ENCODE measurements at places on chromosomes 16 and 17.

DNA sequence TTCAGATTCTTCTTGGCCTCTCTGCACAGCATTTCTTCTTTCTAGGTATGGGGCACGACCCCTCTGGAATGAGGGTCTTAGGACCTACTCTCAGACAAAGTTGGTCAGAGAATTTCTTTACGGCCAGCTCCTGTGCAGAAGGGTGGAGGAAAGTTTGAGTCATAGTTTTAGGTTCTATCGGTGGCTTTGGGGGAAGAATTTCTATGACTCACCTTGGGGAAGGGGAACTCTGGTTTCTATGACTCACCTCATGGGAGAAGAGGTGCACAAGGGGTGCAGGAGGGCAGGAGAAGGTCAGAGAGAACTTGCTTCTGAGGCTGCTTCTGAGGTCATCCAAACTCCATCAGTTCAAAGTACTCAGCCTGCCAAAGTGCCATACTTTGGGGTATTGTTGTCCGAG, 2.5 kb upstream of the ABCC12 start:
- peak; percentile 88 for DNase-seq

GRCh38 chr17:43994272-43995149, 9.9 kb upstream of the NAGS start:
- peak; percentile 48 for DNase-seq

DNA sequence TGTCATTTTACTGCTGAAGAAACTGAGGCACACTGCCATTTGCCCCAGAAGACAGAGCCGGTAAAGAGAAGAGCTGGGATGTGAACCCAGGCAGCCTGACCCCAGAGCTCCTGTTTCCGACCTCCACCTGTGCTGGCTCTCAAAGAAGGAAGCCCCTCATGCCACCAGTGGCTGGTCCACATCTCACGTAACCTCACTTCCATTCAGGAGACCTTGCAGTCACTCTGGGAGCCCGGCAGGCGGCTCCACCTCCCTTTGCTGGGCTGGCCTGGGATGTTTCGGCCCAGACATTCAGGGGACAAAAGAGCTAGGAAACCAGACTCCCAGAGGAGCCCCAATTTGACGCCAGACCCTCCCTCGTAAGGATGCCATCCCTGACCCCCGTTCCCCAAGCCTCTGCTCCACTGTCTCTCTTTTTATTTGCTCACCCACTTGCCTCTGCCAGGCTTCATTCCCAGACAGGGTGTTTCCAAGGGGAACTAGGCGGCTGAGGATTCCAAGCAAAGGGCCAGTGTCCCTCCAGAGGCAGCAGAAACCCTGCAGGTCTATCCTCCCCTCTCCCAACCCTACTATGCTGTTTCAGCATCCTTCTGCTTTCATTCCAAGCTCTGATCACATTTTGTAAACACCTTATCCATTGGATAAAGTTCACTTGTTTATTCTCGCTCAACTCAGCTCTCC, 2.8 kb downstream of the TAF1C start:
- no peak for DNase-seq

GRCh38 chr16:68013440-68013839, 2.3 kb downstream of the DPEP2NB start:
- no peak for DNase-seq

GRCh38 chr17:61415374-61416210, 15.9 kb downstream of the TBX2 start:
- no peak for DNase-seq

- no peak for DNase-seq
These were observed 17.2 kb downstream of the RARA start for GRCh38 chr17:40326014-40326831.

DNA sequence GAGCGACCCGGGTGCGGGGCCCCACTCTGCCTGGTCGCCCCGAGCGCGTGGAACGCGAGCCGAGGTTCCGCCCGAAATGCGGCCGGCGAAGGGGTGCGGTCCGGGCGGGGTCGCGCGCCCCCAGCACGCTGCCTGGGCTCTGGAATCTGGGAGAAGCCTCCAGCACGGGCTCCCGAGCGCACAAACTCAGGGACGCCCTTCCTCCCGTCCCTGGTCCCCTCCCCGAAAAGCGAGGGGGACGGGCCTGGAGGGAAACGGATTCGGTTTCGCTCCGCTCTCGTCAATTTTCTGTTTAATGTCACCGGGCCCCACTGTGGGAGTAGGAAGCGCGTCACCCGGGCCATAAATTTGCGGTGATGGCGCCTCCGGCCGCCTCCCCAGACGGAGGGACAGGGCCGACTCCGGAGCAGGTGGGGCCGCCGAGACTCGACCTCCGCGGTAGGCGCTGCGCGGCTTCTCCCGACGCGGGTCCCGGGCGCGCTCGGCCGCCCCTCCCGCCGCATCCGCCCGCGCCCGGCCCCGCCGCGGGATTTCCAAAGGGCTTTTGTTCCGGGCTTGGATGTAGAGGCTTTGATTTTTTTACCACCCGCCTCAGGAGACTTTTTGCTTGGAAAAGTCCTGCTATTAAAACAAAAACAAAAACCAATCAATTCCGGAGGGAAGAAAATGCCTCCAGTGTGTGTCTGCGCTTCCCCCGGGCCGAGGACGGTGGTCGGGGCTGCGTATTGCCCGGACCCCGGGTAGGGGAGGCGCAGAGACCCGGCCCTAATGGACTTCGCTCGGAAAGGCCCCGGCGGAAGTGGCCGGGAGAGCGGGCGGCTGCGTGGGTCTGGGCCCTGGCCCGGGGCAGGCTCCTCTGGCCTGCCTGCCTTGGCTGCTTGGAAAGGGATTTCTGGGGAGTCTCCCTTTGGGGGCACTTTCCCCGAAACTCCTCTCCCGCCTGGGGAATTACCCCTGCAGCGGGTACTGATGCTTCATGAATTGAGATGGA, 7.9 kb upstream of the BAHCC1 start:
- DNase-seq = peak; percentile 44

Data from iris pigment epithelial cell (primary cell).